Stimulated activated CD4-positive, alpha-beta T cell treated with anti-CD3 and anti-CD28 coated beads, Interleukin-4, amount 100 ng/mL, for 48 hours (primary cell): ENCODE measurements at places on chromosomes 2 and 18.

DNA sequence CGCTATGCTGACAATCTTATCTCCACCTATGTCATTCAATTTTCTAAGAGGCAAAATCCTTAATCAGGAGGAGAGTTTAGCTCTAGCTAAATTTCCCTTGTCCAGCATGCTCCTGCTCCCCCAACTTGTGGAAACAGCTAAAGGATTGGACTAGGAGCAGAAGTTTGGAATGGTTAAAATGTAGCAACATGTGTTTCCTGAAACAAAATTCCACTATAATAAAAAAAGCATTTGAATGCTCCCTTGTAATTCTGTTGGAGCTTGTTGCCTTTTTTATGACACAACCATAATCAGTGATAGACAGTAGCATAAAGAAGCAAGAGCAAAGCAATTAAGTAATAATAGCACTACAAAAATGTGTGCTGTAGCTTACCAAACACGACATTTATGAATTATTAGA, 6.9 kb downstream of the ACTR3 start:
- no peak for DNase-seq

DNA sequence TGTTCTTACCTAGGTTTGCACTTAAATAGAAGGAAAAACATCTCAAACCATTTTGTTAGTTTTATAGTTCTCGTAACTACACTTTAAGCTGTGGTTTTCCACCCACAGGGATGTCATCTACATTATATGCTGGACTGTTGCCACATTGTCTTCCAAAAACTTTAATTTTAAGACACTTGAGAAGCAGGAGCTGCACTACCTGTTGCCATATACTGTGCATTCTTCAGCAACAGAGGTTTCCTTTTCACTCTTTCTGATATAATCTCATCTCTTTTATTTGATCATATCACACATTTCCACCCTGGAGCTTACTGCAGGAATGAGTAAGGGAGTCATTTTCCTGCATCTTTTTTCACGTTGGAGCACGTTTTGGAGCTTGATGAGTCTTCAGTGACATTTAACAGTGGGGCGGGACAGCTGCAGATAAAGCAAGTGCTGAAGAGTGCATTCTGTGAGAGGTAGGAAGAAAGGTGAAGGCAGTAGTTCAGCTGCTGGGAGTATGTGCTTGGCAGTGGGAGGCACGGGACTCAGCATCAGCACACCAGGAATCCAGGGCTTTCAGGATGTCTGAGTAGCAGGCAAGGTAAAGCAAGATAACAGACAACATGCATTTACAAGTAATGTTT, 3.8 kb downstream of the LIMS1 start:
- no peak for DNase-seq

GRCh38 chr2:205685314-205686055, 3.2 kb downstream of the NRP2 start:
- no peak for DNase-seq

GRCh38 chr18:30500240-30500945, 542.1 kb downstream of the DSC3 start:
- DNase-seq = no peak

- peak; percentile 49 for DNase-seq
These were observed 18.9 kb downstream of the SMAD7 start for GRCh38 chr18:48931680-48932461.

DNA sequence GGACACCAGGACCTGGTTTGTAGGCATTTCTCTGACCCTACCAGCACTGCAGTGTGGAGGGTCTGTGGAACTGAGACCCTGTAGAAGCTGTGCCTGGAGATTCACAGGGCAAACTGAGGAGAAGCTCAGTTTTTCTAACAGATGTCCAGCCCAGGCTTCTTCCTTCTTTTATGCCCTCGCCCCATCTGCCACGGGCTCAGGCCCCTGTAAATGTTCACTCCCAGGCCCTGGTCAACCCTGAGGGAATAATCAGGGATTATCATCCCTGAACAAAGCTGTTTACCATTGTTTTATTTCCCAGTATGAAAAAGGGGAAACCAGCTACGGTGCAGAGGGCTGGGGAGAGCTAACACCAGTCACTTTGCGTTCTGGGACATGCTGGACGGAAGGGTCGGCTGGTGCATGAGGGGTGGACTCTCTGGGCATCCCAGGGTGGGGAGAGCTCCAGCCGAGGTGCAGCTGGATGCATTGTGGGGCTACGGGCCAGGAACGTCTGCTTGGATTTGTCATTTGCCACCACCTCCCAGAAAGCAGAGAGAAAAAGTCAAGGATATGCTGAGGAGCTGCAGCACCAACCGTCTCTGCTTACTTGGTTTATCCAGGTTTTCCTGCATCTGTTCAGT, 183.8 kb downstream of the TFCP2L1 start:
- no peak for DNase-seq

DNA sequence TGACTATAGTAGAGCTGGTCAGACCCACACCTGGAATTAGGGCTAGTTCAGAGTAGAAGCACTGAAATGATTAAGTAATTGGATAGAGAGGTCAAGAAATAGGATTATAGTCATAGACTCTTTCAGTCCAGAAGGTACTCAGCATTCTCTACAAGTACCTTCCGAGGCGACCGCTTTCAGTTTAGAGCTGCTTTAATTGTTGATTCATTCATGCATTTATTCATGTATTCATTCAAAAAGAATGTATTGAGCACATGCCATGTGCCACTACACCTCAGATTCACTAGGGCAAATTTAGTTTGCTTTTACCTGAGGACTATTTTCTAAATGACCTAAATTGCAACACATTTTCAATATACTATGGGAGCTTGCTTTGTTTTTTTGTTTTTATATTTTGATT, 48.7 kb downstream of the CRIM1 start:
- DNase-seq = no peak

GRCh38 chr2:226115102-226115831, 684.4 kb downstream of the IRS1 start:
- DNase-seq = no peak

- no peak for DNase-seq
These were observed 38.5 kb downstream of the HK2 start for GRCh38 chr2:74872389-74872836.

- no peak for DNase-seq
These were observed 23.4 kb downstream of the DNAH6 start for GRCh38 chr2:84539729-84540128.

DNA sequence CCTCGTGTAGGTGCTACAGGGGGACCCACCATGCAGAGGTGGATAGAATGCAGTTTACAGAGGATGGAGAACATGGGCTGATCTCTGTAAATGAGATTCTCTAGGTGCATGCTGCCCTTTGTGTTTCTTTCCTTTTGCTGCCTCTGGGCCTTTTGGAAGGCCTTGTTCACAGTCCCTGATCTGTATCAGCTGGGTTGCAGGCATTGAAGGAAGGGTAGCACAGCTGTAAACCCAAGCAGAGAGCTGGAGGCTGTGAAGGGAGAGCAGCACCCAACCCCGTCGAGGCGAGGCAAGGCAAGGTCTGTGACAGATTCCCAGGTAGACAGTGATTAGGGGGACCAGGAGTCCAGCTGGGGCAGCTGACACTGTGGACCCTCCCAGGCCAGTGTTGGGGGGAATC, 56.1 kb upstream of the SOS1 start:
- no peak for DNase-seq

DNA sequence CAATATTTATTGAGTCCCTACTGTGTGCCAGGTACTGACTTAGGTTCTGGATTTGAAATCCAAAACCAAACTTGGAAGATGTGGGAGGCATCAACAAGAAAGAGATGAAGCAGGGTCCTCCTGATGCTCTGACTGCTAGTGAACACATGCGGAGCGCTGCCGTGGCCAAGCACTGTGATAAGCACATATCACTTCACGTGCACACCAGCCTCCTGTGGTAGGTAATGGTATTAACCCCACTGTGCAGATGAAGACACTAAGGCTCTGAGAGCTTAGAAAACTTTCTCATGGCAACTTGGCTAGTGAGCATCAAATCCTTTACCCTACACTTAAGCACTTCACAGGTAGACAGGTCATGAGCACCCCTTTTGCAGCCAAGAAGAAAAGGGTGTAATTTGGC, 216.1 kb downstream of the HAUS1 start:
- DNase-seq = no peak

GRCh38 chr2:121128741-121129659, 156.0 kb downstream of the TFCP2L1 start:
- peak; percentile 2 for DNase-seq

- DNase-seq = no peak
These were observed 56.0 kb upstream of the LRPPRC start for GRCh38 chr2:44051593-44052347.

DNA sequence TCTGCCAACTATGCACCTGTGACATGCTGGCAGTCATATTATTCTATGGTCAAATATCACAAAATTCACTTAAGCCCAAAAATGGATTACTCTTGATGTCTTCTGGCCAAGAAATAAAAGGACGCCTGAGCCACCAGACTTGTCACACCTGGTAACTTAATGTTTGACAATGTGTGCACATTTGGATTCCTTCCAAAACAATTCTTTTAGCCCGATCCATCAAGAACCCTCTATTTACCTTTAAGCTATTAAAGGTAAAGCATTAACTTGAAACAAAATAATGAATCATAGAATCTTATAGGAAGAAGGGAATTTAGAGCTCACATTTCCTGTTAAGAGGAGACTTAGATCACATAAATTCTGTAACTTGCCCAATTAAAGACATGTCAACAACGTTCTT, 46.5 kb upstream of the NFU1 start:
- no peak for DNase-seq

DNA sequence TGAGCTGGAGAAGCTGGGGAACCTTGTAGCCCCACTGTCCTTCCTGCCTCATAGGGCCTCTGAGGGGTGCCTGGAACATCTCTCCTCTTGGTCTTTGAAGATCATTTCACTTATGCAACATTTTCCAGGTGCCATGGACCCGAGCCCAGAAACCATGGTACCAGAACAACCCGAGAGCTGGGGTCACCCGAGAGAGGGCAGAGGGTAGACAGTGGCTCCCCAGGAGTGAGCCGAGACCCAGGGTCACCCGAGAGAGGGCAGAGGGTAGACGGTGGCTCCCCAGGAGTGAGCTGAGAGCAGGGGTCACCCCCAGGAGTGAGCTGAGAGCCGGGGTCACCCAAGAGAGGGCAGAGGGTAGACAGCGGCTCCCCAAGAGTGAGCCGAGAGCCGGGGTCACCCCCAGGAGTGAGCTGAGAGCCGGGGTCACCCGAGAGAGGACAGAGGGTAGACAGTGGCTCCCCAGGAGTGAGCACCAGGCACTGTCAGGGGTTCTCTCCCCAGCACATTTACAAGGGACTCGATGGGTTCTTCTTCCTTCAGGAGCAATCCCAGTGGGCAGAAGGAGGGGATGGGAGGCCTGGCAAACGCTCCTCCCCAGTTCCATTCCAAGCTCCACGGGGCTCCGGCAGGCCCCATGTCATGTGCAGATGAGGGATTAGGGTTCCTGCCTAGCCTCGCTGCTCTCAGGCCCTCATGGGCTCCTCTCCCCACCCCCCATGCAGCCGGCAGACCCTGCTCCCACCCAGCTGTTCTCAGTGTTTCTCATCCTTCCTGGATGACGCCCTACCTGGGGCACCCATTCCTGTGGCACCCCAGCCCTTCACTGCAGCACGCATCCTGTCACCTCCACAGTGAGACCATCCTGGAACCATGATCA, 163.5 kb downstream of the RTP5 start:
- no peak for DNase-seq

DNA sequence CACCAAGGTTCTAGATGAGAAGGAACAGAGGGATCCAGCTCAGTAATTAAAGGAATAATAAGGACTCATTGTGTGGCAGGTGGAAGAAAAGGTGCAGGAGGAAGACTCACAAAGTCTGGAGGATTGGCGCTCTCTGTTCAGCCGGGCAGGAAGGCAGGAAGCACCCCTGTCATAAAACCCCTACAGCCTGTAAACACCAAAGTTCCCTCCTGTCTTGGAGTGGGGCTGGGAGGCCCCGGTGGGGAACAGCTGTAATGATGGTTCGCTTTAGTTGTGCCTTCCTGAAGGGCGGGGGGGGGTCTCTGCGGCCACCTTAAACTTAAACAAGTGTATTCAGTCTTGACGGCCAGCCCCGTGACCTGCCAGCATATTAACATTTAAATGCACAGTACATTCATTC, 84.3 kb downstream of the GBX2 start:
- DNase-seq = no peak

DNA sequence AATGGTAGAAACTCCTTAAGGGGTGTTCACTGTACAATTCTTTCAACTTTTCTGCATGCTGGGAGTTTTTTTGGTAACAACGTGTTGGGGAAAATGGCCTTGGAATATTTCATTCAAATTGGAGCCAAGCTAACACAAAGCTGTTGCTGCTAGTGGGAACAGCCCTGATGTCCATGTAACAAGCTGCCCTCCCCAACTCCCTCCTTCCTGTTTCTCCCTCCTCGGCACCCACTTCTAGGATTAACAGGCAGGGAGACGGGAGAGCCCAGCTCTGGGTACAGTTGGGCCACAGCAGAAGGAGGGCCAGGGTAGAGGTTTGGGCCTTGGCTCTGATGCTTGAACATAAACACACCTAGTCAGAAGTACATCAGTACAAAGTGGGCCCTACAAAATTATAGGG, 9.4 kb upstream of the MOCOS start:
- DNase-seq = no peak

DNA sequence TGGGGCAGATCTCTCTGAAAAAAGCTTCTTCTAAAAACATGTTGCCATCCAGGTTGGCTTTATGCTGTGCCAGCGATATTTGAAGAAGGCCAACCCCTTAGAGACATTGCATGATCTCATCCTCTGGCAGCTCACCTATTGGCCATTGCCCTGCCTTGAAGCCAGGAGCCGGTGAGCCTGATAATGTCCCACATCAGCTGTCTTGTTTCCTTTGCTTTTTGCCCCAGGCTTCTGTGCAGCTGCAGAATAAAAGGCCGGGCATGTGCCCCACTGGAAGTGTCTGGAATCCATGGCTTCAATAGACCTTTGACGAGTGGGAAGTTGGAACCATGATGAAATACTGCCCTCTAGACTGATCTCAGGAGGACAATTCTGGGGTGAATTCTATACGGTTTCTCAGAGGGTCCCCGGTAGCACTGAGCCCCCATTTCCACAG, 523.5 kb upstream of the ZEB2 start:
- no peak for DNase-seq

DNA sequence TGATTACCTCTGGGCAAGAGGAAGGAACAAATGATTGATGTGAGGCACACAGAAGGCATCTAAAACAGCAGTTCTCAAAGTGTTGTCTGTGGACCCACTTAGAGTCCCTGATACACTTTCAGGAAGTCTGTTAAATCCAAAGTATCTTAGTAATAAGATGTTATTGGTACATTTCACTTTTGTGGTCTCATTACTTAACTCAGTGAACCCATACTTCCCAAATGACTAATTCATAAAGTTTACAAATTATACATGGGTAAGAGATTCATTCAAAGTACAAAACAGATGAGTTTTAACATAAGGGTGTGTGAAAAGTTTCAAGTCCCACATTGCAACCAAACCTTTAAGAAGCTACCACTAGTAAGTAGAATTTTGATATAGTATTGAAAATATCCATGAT, 440.5 kb downstream of the NUP35 start:
- DNase-seq = no peak
